ENCODE measurements at places on chromosomes 3 and 15. TPM values are rescaled to one million over a fixed set of nuclear protein-coding genes. Genes with fewer than 3 reads are reported as not detected.

LINGO1 gene
- 0.17 TPM for total RNA-seq

THOC7 gene
- 79.0 TPM for total RNA-seq

PARP6 gene
- total RNA-seq: 108 TPM

- DNase-seq: no peak
Observed at GRCh38 chr3:124920718-124921117, 13.8 kb downstream of the MUC13 start.

DNA sequence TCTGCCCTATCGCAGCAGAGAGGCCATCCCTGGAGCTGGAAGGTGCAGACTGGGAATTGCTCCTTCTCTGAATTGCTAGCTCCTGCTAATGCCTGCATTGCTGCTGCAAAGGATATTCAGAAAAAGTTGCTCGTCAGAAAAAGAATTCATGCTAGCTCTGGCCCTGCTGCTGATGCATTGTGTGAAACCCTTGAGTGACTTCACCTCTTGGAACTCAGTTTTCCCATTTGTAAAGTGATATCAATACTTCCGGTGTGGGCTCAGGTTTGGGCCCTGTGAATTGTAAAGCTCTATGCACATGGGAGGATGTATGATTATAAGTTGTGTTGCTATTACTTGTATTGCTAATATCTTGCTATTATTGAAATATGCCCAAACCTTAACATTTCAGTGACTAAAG lies 11.4 kb downstream of the SQOR start:
- no peak for DNase-seq

DNA sequence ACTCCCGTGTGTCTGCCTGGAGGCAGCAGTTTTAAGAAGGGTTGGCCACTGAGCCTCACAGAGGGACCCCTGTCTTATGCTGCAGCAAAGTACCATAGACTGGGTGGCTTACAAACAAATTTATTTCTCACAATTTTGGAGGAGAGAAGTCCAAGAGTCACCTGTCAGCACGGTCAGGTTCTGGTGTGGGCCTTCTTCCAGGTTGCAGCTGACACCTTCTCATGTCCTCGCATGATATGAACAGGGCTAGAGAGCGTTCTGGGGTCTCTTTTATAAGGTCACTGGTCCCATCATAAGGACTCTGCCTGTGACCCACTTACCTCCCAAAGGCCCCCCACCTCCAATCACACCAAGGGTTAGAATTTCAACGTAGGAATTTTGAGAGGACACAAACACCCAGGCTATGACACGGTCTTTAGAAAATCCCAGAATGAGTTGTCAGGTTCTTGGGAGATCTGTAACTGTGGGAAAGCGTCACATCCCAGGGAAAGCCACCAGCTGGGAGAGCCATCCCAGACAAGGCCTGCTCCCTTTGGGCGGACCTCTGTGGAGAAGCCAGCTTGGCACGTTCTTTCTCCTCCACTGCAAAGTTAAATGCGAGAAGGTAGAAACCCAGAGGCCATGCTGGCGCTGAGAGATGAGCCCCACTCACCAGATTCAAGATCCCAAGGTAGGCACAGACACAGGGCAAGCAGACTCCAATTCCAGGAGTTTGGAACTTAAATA lies at the start of gene FBXW12:
Gene FBXW12 (plus strand): TSS at position 569 of the 726 bp plus-strand sequence. CDS start 549 bp downstream, outside the sequence.
- DNase-seq: no peak

GRCh38 chr3:188006726-188007393 lies 147.1 kb upstream of the LPP start:
- DNase-seq: no peak

- DNase-seq: no peak
Observed at GRCh38 chr15:51803965-51804364, 25.5 kb upstream of the TMOD3 start.

DNA sequence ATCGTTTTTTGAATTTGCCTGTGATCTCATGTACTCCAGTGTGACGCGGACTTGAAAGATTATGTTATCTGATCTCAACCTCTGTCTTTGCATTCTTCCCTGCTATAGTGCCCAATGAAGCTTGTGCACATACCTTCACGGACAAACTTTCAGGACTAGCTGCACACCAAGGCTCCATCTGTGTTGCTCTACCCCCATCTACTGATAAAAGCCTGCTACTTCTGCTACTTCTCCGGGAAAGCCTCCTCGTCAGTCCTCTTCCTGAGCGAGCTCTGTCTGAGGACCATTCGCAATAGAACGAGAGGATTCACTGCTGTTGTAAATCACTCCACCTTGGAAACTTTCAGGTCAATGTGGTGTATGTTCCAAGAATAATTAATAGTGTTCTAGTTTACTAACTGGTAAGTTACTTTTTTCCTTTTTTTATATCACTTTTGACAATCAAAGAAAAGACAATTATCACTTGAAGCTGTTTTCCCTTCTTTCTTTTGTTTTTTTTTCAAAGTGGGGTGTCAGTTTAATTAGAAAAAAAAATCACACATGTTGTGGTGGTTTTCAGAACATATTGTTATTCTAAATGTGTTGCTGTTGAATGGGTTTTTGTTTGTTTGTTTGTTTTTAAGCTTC lies 217.6 kb downstream of the ARRDC4 start:
- DNase-seq: peak; percentile 22

GRCh38 chr15:62849316-62850106 lies 193.0 kb upstream of the TPM1 start:
- no peak for DNase-seq
